Fibroblast of skin of right quadriceps (primary cell): ENCODE measurements at places on chromosomes 1 and 21.

DNA sequence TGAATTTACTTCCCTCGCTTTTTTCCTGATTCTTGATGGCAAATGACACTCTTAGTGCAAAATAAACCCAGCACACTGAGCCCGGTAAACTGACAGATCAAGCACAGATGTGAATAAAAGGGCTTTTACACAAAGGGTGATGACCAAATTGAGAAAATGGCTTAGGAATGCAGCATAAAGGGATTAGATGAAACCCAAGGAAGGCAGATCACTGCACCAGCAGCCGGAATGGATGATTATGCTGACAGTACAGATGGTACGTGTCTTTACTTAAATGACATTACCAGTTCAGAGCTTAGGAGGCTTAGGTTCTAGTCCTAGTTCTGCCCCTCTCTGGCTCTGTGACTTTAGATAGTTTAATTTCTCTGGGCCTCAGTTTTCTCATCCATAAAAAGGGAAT lies 12.0 kb downstream of the PKP1 start:
- peak; percentile 57 for DNase-seq

DNA sequence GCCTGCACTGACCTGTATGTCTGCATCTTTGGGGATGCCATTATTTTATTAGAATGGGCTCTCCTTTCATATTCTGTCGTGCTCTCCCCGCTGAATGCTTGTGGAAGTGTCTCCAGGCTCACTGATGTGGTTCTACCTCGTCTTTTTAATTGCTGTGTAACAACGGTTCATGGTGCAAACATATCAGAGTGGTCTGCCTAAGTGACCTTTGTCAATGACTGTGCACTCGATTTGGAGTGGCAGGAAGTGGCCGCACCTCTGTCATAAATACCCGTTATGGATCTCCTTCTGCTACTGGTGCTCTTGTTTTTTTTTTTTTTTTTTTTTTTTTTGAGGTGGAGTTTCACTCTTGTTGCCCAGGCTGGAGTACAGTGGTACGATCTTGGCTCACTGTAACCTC lies 38.3 kb downstream of the SPSB1 start:
- DNase-seq = no peak

DNA sequence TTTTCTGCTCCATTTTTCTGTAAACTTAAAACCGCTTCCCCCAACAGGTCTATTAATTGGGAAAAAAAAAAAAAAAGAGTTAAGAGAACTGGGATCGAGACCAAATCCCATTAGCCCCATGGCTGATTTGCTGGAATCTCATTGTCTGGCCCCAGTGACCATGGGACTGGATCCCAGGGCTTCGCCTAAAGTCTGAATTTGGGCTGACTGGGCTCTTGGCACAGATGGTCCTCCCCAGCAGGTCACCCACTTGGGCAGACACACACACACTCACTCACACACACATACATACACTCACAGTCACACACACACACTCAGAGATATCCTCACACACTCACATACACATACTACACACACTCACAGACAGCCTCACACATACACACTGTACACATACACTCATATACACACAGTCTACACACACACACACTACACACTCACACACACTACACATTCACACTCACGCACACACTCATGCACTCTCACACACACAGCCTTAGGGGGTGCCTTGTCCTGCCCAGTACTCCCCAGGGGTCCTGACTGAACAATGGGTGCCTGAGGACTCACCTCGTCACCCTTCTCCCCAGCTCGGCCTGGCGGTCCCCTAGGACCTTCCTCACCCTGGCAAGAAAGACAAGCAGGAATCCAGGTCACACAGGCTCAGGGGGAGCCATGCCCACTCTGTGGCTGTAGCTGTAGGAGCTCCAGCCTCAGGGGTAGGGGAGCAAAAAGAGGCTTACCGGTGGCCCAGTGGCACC lies 7.5 kb downstream of the COL9A2 start:
- no peak for DNase-seq

GRCh38 chr1:203081465-203082230 lies 4.2 kb downstream of the MYOG start:
- no peak for DNase-seq

- peak; percentile 85 for DNase-seq
These were observed 44.8 kb downstream of the ATP6V1G3 start for GRCh38 chr1:198495631-198496030.

GRCh38 chr1:203636291-203636690 lies 9.7 kb downstream of the ATP2B4 start:
- DNase-seq = no peak

- DNase-seq = peak; percentile 85
These were observed 480.6 kb downstream of the CAMTA1 start for GRCh38 chr1:7265771-7266371.

GRCh38 chr21:45154511-45155508 lies 80.4 kb downstream of the ADARB1 start:
- peak; percentile 75 for DNase-seq

DNA sequence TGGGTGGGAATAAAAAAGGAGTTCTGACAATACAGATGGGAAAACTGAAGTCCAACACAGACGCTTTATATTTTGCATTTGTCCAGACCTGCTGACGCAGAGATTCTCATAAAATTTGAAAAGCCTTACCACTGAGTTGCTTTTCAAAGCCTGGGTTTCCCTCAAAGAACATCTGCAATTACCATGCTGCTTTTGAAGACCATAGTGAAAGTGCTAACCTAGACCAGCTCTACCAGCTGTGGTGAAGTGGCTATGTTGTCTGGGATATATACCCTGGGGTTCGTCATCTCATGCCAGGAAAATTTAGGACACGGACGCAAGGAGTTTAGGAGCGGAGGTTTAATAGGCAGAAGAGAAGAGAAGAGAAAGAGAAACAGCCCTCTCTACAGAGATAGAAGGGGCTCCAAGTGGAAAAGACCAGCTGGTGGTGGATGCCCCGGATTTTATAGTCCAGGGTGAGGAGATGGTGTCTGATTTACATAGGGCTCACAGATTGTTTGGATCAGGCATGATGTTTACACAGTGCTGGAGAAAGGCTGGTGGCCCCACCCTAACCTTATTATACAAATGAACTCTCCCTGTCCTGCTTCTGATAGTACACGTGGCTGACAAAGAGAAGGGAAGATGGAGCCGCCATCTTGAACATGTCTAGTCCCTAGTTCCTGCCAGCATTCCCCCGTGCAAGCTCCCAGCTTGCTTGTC lies 73.8 kb downstream of the AK4 start:
- no peak for DNase-seq

GRCh38 chr1:232600424-232601258 lies 29.3 kb downstream of the SIPA1L2 start:
- DNase-seq = no peak

GRCh38 chr1:158998781-158999161 lies 10.9 kb upstream of the IFI16 start:
- DNase-seq = peak; percentile 61

- no peak for DNase-seq
These were observed 283.1 kb downstream of the SIPA1L2 start for GRCh38 chr1:232346844-232347243.

DNA sequence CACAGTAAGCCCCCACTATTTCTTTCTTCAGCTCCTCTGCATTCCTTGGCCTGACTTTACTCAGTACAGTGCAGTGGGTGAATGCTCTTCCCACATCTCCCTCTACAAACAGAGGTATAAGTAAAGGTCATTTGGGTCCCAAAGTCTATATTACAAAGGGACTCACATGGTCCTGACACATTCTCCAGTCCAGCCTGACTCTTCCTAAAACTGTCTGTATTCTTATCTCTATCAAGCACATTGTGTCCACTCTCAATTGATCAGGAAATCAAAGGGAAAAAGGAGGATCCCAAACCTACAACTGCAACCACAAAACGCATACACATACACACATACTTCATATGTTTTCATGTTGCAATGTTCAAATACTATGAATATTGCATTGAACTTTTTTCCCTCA lies 49.4 kb downstream of the FRRS1 start:
- no peak for DNase-seq

GRCh38 chr1:205142102-205142469 lies 20.3 kb upstream of the RBBP5 start:
- no peak for DNase-seq

GRCh38 chr1:244273845-244274619 lies 177.7 kb downstream of the ADSS2 start:
- peak; percentile 100 for DNase-seq

DNA sequence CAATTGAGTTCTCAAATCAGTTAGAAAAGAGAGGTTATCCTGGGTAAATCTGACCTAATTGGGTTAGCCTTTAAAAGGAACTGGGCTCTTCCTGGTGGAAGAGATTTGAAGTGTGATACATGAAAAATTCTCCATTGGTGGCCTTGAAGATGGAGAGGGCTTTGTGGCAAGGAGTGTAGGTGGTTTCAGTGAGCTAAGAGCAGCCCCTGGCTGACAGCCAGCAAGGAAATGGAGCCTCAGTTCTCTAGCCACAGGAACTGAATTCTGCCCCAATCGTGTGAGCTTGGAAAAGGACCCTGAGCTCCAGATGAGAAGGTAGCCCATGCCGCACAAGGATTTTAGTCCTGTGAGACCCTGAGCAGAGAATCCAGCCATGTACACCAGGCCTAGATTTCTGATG lies 12.7 kb upstream of the HYI start:
- peak; percentile 40 for DNase-seq

GRCh38 chr1:54792686-54793282 lies 8.3 kb downstream of the TTC22 start:
- no peak for DNase-seq

DNA sequence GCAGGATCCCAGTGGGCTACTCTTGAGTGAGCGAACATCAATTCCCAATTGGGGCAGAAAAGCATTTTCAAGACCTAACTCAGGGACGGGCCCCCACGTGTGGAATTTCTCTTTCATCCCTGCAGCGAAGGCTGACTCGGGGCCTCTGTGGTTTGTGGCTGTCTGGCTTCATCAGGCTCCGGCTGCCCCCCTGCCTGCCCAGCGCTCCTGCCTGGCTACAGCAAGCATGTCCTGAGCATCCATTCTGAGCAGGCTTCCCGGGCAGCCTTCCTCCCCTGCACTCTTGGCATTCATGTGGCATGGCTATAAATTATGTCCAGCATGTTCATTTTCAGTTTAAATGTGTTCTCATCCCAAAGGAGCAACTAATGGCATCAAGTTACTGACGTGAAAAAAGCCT lies 588.1 kb downstream of the KIF26B start:
- DNase-seq = peak; percentile 88

GRCh38 chr1:85433096-85433495 lies 31.9 kb downstream of the DDAH1 start:
- DNase-seq = no peak

- DNase-seq = no peak
These were observed 2.2 kb upstream of the SPRR1B start for GRCh38 chr1:153028766-153029165.

GRCh38 chr1:159951551-159951950 lies 2.5 kb downstream of the SLAMF9 start:
- DNase-seq = no peak

DNA sequence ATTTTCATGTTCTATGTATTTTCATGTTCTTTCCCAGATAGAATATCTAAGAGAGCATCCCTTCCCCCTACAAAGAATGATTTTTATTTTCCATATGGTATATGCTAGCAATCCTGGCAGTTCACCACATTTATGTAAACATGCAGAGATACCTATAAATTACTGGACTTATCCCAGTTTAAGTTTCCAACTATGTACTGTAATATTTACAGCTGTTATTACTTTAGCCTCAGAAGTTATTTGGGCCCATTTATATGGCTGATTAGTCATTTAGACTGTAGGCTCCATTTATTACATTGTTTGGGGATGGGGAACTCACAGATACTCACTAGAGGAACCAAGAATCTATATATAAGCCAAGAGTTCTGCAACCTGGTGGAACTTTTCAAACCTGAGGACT lies 84.8 kb upstream of the WARS2 start:
- DNase-seq = peak; percentile 82
